Daoy (cell line): ENCODE measurements at places on chromosomes 12 and 14. TPM values are rescaled to one million over a fixed set of nuclear protein-coding genes. Genes with fewer than 3 reads are reported as not detected.

The DHRS2 gene
- total RNA-seq, result 5.9 and 7.6 TPM in 2 replicates

The PLXNC1 gene
- total RNA-seq, result 2.1 and 4.0 TPM in 2 replicates

The GNG2 gene
- total RNA-seq, result 8.6 and 10.2 TPM in 2 replicates

The PRKCH gene
- total RNA-seq, result 5.8 and 23.5 TPM in 2 replicates

The USP44 gene
- total RNA-seq, result 0.74 and 0.95 TPM in 2 replicates

The PTPRQ gene
- total RNA-seq, result not detected in 2 replicates

The ZNF605 gene
- total RNA-seq, result 2.5 TPM in 2 replicates

The TNS2 gene
- 7.0 and 8.2 TPM in 2 replicates for total RNA-seq

The GUCY2C gene
- not detected in 2 replicates for total RNA-seq

The C12orf50 gene
- total RNA-seq, result not detected in 2 replicates

The SPTSSA gene
- 8.0 and 14.2 TPM in 2 replicates for total RNA-seq

The SIRT4 gene
- 1.8 and 5.6 TPM in 2 replicates for total RNA-seq

The SIX6 gene
- 0.12 TPM in 1 of 2 replicates, not detected in the other for total RNA-seq

The RD3L gene
- total RNA-seq, result not detected in 2 replicates

The PZP gene
- total RNA-seq, result not detected in 2 replicates

The CCDC198 gene
- total RNA-seq, result 0.46 TPM in 1 of 2 replicates, not detected in the other

The TTC6 gene
- 2.2 and 9.3 TPM in 2 replicates for total RNA-seq

The IFNG-AS1 gene
- total RNA-seq, result not detected in 2 replicates

The SCNN1A gene
- total RNA-seq, result 0.23 TPM in 1 of 2 replicates, not detected in the other

The RIPK3 gene
- total RNA-seq, result not detected in 2 replicates

The GPR132 gene
- total RNA-seq, result 3.3 and 5.1 TPM in 2 replicates

The ERH gene
- total RNA-seq, result 262 and 280 TPM in 2 replicates

The PAH gene
- total RNA-seq, result not detected in 2 replicates

The ACRBP gene
- total RNA-seq, result not detected in 2 replicates

The LRIG3 gene
- 22.9 and 24.0 TPM in 2 replicates for total RNA-seq

The IFNG gene
- total RNA-seq, result not detected in 2 replicates

The VEZT gene
- total RNA-seq, result 61.9 and 102 TPM in 2 replicates

The AQP2 gene
- total RNA-seq, result not detected in 2 replicates

The TOMM20L gene
- not detected in 2 replicates for total RNA-seq

The NT5DC3 gene
- 5.7 and 14.5 TPM in 2 replicates for total RNA-seq

The TAPBPL gene
- total RNA-seq, result 4.0 and 10.9 TPM in 2 replicates

The SOAT2 gene
- total RNA-seq, result not detected in 2 replicates

The PLEKHD1 gene
- total RNA-seq, result 0.06 TPM in 1 of 2 replicates, not detected in the other

The KRT72 gene
- total RNA-seq, result not detected in 2 replicates
